T-helper 2 cell (primary cell): ENCODE measurements at places on chromosomes 4 and X.
A peak's percentile ranks its signal among the peaks of the same experiment; 100 is the strongest.

GRCh38 chr4:110198049-110198434 is 373 bp downstream of the ELOVL6 start:
- peak; percentile 7 for DNase-seq

DNA sequence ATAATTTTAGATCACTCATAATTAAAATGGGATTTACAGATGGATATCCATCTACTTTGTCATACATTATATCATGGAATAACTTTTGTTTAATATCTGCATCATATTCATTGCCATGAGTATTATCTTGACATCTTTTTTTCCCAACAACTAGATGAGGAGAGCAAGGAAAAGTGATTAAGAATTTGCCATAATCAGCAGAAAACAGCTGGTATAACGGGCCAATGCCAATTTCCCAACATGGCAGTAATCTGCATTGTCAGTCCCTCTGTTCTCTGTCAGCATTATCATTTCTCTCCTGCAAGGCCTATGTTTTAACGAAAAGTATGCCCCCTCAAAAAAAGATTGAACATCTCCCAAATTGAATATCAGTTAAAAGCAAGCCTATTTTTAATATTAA is 314.0 kb downstream of the FRMPD4 start:
- no peak for DNase-seq

DNA sequence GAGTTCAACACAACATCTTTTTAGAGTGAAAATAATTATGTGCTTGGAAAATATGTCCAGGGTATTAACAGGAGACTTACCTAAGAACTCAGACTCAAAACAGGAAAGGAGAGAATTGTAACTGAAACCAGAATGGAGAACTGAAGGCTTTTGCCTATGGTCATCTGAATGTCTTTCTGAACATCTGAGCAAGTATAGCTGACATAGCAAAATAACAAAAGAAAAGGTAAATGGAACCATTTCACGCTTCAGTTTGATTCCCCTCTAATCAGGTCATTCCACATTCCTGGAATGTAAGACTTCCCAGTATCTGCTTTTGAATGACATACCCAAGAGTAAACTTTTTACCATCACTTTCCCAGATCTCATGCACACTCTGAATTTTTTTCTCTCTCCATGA is 500.4 kb upstream of the HS3ST1 start:
- DNase-seq, result no peak

DNA sequence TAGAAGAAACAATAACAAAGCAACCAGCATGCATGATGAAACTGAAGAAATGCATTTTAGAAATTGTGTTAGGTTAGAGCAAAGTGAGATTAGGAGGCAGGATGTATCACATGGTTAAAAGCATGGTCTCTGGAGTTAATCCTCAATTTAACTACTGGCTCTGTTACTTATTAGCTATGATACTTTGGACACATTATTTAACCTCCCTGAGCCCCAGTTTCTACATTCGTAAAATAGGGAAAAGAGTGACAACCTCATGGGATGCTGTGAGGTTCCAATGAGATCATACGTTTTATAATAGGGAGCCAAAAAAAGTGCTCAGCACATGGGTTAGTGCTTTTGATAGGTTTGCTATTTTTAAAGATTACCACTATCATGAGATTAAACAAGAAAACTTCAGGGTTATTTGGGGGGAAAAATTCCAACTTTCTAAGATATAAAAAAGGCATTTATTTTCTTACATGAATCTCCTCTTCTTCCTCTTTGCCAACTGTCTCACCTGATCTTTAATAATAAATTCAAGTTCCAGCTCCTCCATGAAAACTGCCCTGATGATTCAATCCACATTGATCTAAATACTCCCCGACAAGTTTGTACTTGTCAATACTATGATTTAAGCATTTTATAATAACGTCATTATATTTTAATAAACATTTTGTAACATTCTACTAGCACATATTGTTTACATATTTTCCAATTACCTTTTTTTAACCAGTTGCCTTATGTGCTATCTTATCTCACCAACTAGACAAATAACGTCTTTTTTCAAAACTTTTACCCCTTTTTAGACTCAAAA is 4.6 kb downstream of the SEC31A start:
- no peak for DNase-seq

GRCh38 chrX:72003811-72004750 is 93.4 kb downstream of the NHSL2 start:
- no peak for DNase-seq

GRCh38 chr4:105050896-105051295 is 95.8 kb upstream of the TET2 start:
- DNase-seq, result no peak

- no peak for DNase-seq
These were observed 156.2 kb downstream of the ENOX2 start for GRCh38 chrX:130746709-130747342.
